ENCODE measurements at places on chromosomes 1 and 21.

GRCh38 chr1:25223471-25223870 lies 8.8 kb downstream of the SYF2 start:
- no peak for DNase-seq

GRCh38 chr21:35849144-35849543 lies 211.2 kb downstream of the SETD4 start:
- no peak for DNase-seq

GRCh38 chr1:41957568-41957967 lies 38.8 kb upstream of the HIVEP3 start:
- DNase-seq: no peak

GRCh38 chr1:89725011-89725370 lies 92.1 kb downstream of the LRRC8C start:
- DNase-seq: no peak

- no peak for DNase-seq
These were observed 34.1 kb downstream of the VTCN1 start for GRCh38 chr1:117176579-117176978.

- no peak for DNase-seq
These were observed 30.7 kb downstream of the ITPKB start for GRCh38 chr1:226708342-226708780.

DNA sequence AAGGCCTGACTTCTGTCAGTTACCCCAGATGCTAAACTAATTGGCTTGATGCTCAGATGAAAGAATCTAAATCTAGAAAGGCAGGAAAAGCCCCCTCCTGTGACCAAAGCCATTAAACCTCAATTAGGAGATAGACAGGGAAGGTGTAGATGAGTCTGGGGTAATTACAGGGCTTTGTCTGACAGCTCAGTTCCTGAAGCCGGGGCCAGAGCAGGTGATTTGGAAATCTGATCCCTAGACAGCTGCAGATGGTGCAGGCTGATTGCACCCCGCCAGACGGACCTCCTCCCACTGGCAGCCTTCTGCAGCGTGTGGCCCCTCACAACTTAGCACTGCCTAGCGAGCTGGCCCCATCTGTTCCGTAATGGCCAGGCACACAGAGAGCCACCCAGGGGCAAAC lies 395.1 kb downstream of the HLX start:
- DNase-seq: no peak

- DNase-seq: no peak
These were observed 512.7 kb upstream of the ZRANB2 start for GRCh38 chr1:71593523-71593922.
